ENCODE measurements at places on chromosomes 3 and 15. TPM values are rescaled to one million over a fixed set of nuclear protein-coding genes. Genes with fewer than 3 reads are reported as not detected.

- H3K4me3 ChIP-seq: no peak overlapping the region
- H3K4me1 ChIP-seq: no peaks in the 10 kb centered on the region
- peaks cover 3% of the 10 kb centered on the region for H3K27me3 ChIP-seq
Measured at GRCh38 chr15:57436166-57436565, 59.9 kb downstream of the CGNL1 start.

DNA sequence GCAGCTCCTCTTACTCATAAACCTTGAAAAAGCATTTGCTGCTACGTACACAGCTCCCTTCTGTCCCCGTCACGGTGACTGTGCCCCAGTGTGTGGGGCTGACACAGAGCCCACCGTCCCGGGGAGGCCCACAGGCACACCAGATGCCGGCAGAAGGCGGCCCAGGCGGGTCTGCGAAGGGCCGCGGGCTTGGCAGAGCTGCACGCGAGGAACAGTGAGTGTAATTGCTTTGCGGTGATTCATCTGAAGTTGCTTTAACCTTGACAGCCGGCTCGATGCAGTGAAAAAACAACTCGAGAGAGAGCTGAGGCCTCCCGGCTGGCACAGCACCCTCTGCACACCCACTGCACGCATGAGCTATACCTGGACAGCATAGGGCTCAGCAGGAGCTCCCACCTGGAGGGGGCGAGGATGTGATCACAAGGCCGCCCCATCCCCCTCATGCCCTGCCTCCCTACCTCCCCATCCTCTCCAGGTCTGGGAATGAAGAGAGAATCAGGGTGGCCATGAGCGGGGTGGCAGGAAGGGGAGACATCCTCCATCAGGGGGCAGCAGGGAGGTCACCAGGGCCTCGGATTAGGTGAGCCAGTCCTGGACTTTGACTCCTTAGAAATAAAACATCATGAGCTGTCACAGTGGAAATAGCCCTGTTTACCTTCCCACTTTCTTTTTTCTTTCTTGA lies 172.7 kb downstream of the MEGF11 start:
- no peak overlapping the region for H3K4me3 ChIP-seq
- no peaks in the 10 kb centered on the region for H3K27me3 ChIP-seq
- DNase-seq: no peak
- H3K4me1 ChIP-seq: no peaks in the 10 kb centered on the region

DNA sequence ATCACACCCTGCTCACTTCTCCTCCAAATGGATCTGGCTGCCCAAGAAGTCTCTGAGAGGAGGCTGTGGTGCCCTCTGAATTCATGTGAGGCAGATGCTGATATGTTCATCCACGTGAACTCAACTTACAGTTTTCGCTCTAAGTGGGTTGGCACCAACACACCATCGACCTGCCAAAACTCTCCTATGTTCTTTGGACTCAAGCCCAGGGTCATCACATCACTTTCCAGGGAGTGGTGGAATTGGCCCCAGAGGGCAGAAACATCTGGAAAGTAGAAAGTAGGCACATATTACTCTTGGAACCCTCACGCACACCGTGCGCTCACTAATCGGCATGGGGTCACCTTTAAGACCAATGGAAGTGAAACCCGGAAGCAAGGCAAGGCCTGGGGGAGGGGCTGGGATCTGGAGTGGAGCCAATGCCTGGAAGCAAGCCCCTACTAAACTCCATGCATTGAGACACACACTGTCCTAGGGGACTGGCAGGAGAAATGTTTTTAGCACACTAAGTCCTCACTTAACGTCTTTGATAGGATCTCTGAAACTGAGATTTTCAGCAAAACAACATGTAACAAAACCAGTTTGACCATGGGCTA lies 41.4 kb downstream of the SSUH2 start:
- no peak for DNase-seq
- no peak overlapping the region for H3K4me3 ChIP-seq
- no peaks in the 10 kb centered on the region for H3K27me3 ChIP-seq
- H3K27ac ChIP-seq: no peak overlapping the region
- H3K36me3 ChIP-seq: no peaks in the 10 kb centered on the region

DNA sequence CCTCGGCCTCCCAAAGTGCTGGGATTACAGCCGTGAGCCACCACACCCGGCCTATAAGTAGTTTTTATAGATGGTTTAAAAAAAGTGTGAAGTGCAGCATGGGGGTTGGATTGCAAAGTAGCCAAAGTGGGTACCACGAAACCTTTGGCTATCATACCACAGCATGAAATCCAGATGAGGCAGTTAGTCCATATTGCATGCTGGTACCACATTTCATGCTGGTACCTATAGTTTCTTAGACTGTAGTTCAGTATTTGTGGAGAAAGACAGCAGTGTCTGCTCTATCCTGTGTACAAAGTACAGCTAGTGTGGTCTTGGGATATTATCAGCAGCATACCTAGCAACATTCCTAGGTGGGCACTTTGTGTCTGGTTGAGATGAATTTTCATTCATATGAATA lies 11.8 kb downstream of the ZNF609 start:
- no peaks in the 10 kb centered on the region for H3K27me3 ChIP-seq
- no peaks in the 10 kb centered on the region for H3K36me3 ChIP-seq
- H3K4me3 ChIP-seq: no peak overlapping the region
- no peak for DNase-seq

- H3K36me3 ChIP-seq: no peaks in the 10 kb centered on the region
- H3K27me3 ChIP-seq: peaks cover 2% of the 10 kb centered on the region
- DNase-seq: no peak
- H3K4me1 ChIP-seq: no peaks in the 10 kb centered on the region
Measured at GRCh38 chr3:17844236-17844635, 101.8 kb upstream of the TBC1D5 start.

DNA sequence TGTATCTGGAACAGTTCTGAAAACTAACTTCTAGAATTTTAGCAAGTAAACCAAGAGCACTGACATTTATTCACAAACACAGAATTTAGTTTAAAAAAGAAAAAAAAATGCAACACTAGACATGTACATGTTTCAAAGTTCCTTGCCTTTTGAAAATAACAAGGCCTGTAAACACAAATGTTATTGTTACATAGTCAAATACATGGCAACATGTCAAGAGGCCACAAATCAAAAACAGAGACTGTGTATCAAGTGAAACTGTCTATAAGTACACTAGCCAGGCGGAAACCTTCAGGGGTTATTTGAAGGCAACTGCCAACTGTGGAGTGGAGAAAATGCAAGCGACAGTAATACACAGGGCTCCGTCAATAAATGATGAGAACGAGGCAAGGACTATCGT lies 547.6 kb downstream of the FOXP1 start:
- no peak overlapping the region for H3K4me3 ChIP-seq
- no peak for DNase-seq
- no peak overlapping the region for H3K27ac ChIP-seq
- peaks cover 39% of the 10 kb centered on the region for H3K36me3 ChIP-seq
- H3K4me1 ChIP-seq: peaks cover 19% of the 10 kb centered on the region
- H3K27me3 ChIP-seq: no peaks in the 10 kb centered on the region

- H3K4me3 ChIP-seq: no peak overlapping the region
- H3K27ac ChIP-seq: no peak overlapping the region
- no peaks in the 10 kb centered on the region for H3K36me3 ChIP-seq
- peak; percentile 9 for DNase-seq
- H3K27me3 ChIP-seq: no peaks in the 10 kb centered on the region
Measured at GRCh38 chr15:74378848-74379247, 11.4 kb upstream of the CYP11A1 start.

GRCh38 chr3:98711426-98711825 lies 51.7 kb upstream of the ST3GAL6 start:
- DNase-seq: no peak
- H3K4me3 ChIP-seq: no peak overlapping the region
- H3K27me3 ChIP-seq: no peaks in the 10 kb centered on the region
- no peaks in the 10 kb centered on the region for H3K36me3 ChIP-seq
- H3K4me1 ChIP-seq: no peaks in the 10 kb centered on the region

DNA sequence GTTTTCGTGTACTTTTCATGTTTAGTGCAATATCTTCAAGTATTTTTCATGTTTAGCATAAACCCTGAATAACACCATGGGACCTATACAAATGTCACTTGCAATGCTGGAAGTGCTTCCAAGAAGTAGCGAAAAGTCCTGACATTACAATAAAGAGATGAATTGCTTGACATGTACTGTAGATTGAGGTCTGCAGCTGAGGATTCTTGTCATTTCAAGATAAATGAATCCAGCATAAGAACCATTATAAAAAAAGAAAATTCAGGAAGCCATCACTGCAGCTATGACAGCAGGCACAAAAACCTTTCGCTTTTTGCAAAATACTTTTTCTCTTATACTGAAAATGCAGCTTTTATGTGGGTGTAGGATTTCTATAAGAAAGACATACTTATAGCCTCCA lies 37.4 kb downstream of the IFT57 start:
- no peaks in the 10 kb centered on the region for H3K27me3 ChIP-seq
- no peaks in the 10 kb centered on the region for H3K4me1 ChIP-seq
- no peak overlapping the region for H3K27ac ChIP-seq
- H3K36me3 ChIP-seq: peaks cover under 1% of the 10 kb centered on the region

DNA sequence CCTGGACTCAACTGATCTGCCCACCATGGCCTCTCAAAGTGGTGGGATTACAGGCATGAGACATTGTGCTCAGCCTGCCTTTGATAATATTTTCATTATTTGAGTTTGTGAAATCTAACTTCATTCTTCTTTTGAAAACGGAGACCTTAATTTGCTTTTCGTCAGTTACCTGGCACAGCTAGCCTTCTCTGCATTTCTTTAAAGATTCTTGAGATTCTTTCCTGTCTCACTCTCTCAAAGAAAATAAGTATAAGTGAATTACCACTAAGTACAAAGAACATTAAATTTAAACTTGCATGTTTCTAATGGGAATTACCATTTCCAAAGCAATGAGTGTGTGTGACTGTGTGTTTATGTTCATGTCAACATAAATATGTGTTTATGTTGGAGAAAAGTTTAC lies 187.9 kb downstream of the NFKBIZ start:
- H3K4me1 ChIP-seq: no peaks in the 10 kb centered on the region
- no peaks in the 10 kb centered on the region for H3K27me3 ChIP-seq
- no peaks in the 10 kb centered on the region for H3K36me3 ChIP-seq
- no peak overlapping the region for H3K4me3 ChIP-seq
- DNase-seq: no peak

DNA sequence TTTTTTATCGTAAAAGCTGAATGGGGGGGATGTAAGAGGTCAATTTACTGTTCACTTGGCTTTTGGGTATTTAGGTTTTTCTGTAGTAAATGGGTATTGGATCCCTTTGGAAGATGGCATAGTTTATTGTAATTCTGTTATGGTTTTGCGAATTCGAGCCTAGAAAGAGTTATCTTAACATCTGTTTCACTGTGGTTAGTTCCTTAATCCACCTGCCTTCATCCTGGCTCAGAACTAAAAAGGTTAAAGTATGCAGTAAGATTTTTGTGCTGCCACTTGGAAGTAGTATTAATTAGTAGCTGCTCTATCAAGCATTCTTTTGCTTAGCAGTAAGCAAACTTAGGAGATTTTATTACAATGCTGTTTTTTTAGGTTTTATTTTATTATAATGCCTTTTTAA lies 62.4 kb downstream of the ARIH1 start:
- H3K4me3 ChIP-seq: no peak overlapping the region
- H3K27ac ChIP-seq: no peak overlapping the region
- H3K36me3 ChIP-seq: no peaks in the 10 kb centered on the region
- H3K4me1 ChIP-seq: peaks cover 13% of the 10 kb centered on the region
- DNase-seq: no peak
- no peaks in the 10 kb centered on the region for H3K27me3 ChIP-seq

DNA sequence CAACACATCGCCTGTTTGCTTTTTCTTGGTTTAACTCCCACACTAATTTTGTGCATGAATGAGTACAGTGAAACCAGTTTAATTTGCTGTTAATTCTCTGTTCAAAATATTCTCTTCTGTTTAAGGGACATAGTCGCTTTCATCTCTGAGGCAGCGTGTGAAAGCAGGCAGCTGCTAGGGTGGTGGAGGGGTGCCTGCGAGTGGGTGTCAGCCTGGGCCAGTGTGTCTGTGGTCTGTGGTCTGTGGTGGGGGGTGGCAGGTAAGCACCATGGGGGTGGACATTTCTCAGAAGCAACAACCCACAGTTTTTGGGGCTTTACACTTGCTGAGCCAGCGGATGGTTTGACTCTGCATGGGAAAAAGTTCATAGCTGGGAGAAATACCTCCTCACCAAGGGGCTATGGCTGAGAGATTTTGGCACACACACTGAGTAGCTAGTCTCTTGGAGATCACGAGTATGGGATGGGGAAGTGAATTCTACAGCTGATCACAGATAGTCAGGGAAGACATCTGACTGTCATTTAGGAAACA lies 109.2 kb downstream of the EPHB1 start:
- no peak overlapping the region for H3K4me3 ChIP-seq
- H3K27me3 ChIP-seq: no peaks in the 10 kb centered on the region
- H3K27ac ChIP-seq: no peak overlapping the region
- H3K36me3 ChIP-seq: no peaks in the 10 kb centered on the region
- no peak for DNase-seq

DNA sequence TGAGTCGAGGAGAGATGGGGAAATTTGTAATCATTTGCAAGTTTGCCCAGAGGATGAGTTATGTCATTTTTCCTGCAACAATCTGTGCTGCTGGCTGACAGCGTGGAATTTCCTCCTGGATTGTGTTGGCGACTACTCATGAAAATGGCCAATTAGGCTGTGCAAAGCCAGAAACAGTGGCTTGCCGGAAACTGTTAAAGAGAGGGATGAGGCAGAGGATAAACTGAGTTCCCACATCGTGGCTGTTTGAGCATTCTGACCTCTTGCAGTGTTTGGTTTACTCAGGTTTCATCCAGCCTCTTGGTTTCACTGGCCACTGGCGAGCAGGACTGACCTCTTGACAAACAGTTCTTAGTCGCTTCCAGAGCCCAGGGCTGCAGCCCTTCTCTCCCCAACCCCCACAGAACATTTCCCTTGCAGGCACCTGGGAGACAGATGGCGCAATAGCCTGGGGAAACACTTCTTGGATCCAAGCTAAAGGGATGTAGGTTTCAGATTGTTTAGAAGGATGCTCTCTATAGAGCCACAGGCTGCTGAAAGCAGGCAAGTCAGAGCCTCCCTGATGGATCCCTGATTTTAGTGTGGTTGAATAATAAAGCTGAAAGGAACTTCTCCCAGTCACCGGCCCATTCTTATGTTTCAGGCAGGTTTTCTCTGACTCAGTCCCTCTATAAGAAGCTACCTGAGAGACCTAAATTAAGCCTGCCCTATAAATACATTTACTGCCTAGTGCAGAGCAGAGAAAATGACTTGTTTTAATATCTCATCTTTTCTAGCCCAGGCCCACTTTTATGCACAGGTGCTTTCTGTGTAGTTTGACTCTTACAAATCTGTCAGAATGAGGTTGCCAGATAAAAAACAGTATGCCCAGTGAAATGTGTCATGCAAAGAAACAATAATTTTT lies 92.8 kb upstream of the UBE2E1 start:
- peak overlapping the region; percentile 3 for H3K4me3 ChIP-seq
- H3K4me1 ChIP-seq: peaks cover 16% of the 10 kb centered on the region
- no peaks in the 10 kb centered on the region for H3K36me3 ChIP-seq
- DNase-seq: peak; percentile 54
- H3K27ac ChIP-seq: peak overlapping the region; percentile 54

Gene SPATA12
- total RNA-seq: not detected

Gene PLSCR5
- total RNA-seq: not detected

Gene CHRNA3
- total RNA-seq: 0.17 TPM

Gene HYKK
- total RNA-seq: 3.1 TPM

Gene DZIP3
- 12.4 TPM for total RNA-seq

Gene RTP1
- total RNA-seq: not detected

Gene TGM4
- not detected for total RNA-seq
